ENCODE measurements at places on chromosomes 3 and 15.

DNA sequence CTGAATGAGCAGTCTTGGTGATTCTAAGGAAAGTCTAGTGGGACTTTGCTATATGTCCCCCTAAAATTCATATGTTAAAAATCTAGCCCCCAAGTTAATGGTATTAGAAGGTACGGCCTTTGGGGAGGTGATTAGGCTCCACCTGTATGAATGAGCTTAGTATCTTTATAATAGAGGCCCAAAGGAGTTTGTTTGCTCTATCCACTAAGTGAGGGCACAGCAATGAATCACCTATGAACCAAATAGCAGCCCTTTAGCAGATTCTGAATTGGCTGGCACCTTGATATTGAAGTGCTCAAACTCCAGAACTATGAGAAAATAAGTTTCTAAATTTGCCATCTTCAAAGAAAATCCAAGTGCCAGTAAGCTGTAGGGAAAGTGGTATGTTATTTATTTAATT, 187.9 kb downstream of the SUCNR1 start:
- no peak for DNase-seq

DNA sequence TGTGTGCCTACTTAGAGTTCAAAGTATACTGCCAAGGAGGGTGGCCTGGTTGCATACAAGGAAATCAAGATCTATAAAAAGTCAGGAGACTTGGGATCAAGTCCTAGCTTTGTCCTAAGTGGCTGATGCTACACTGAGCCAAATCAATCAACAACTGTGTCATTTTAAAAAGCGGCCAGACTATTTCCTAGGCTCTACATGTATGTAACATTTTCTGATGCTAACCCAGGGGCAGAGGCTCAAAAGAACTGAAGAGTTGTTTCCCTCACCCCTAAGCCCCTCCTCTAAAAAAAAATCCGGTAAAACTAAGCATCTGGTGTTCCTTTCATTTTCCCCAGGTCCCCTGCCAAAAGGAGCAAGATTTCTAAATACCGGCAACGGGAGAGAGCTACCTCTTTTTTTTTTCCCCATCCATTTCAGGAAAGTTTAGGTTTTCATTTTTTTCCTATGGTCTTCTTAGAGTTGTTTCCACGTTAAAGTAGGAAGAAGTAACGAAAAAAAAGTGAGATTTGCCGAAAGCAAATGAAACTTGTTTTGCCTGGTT, 18.8 kb upstream of the CHD2 start:
- DNase-seq: no peak

DNA sequence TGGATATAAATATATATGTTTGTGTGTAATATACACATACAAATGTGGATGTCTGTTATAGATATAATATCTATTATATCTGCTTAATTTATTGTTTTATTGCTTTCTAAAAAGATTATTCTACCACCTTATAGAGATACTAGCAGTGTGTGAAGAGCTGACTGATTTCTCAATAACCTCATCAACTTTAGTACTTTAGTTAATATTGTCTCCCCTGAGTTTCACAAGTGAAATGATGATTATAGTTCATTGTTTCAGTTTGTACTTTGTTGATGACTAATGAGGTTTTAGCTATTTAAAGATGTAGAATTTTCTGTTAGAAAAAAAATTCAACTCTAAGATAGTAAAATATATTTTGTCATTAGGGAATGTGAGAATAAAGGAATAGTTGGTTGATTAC, 11.4 kb downstream of the RSRC1 start:
- DNase-seq: no peak

GRCh38 chr3:133490468-133491351, 82.8 kb upstream of the CDV3 start:
- DNase-seq: no peak
